ENCODE measurements at places on chromosomes 7 and 10.
A peak's percentile ranks its signal among the peaks of the same experiment; 100 is the strongest.

DNA sequence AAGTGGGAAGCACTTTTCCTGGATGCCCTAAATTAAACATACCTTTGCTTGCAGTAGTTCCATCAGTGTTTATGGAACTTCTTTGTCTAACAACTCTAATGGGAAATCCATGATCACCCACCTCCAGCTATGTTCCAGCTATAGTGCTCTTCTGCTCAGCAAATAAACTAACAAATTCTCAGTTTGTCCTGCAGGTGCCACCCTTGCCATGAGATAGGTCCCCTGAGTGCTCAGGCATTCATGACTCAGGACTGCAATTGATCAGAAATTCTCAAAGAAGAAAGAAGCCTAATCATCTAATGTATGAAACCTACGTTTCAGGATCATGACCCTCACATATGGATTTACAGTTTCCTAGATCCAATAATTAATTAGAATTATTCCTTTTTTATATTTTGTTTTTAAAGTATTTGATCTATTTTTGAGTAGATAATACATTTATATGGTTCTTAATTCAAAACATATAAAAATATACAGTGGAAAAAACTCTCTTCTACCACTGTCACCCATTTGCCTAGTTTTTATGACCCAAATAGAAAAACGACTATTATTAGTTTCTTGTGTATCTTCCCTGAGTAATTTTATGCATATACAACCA lies 48.7 kb upstream of the DYNC1I1 start:
- peak; percentile 55 for DNase-seq

- no peak for DNase-seq
These were observed 65.4 kb downstream of the PAX2 start for GRCh38 chr10:100810835-100811116.

- DNase-seq: no peak
These were observed 114.7 kb downstream of the SEC23IP start for GRCh38 chr10:120007261-120007660.

GRCh38 chr10:121617176-121617575 lies 18.9 kb upstream of the FGFR2 start:
- DNase-seq: no peak

DNA sequence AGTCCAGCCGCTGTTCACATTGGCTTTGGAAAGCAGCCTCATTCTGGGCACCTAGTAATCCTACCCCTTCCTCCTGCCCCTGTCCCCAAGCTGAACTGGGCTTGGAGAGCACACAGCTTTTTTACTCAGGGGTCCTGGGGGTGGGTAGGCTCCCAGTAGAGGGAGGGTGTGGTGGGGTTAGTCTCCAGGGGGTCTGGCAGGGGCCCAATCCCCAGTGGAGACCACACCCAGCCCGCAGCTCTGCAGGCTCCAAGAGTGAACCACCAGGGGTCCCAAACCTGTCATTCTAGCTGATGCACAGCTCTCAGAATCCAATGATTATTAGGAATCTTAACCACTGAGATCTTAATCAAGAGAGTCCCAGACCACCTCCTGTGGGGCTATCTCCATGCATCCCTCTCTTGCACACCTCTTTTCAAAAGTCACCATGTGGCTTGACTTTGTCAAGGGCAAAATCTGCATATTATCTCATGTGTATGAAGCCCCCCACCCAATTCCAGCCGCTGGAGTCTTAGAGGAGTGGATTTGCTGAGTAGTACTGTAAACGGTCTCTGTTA lies 2.7 kb downstream of the HOXA11 start:
- peak; percentile 18 for DNase-seq

GRCh38 chr10:93357680-93358079 lies 124.5 kb downstream of the MYOF start:
- peak; percentile 50 for DNase-seq

DNA sequence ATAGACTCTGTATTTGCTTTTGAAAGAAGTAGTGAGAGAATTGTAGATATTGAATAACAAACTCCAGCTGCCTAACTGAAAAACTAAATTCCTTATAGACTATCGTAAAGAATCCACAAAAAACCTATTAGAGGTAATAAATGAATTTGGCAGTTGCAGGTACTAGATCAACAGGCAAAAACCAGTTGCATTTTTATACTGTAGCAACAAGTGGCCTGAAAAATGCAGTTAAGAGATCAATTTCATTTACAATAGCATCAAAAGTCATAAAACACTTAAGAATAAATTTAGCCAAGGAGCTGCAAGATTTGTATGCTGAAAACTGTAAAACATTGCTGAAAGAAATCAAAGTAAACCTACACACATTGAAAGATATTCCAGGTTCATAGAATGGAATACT lies 70.3 kb downstream of the GALNT11 start:
- DNase-seq: no peak

- no peak for DNase-seq
These were observed 71.2 kb downstream of the TPST1 start for GRCh38 chr7:66276363-66276762.

DNA sequence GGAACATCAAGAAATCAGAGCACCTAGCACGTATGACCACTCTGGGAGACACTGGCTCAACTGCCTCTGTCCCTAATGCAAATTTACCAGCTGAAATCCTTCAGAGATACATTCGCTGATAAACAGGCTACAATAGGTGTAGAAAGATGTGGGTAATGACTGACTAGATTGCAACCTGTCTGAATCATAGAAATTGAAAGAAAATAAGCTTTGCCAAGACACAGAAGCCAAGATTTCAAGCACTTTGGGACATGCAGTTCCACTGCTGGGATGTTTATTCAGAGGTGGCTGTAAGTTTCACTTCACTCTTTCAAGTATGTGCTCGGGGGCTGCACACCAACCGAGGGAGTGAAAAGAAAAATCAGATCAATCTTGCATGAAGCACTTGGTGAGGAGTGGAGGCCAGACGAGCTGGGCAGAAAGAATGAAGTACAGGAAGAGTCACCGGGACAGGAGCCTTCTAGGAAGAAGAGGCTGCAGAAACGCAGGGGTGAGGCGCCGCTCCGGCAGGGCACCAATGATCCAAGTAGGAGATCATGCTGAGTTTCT lies 276.7 kb downstream of the PARD3 start:
- DNase-seq: no peak

DNA sequence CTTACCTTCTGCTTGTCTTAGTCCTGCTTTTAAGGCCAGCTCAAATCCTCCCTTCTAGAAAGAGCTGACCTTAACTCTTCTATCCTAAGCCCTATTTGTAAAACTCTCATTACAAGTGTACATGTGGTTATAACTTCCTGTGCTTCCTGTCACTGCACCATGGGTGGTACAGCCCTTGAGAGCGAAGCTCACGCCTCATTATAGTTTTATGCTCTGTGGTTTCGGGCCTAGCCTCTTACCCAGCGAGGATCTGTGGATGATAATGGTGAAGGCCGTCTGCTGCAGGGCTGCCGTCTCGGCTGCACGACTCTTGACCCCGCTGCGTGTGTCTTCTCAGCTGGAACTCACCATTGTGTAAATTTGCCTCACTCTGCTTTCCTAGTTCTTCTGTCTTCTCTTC lies 74.6 kb downstream of the CUL1 start:
- no peak for DNase-seq

- no peak for DNase-seq
These were observed 10.7 kb downstream of the FBXL13 start for GRCh38 chr7:103063895-103064294.

DNA sequence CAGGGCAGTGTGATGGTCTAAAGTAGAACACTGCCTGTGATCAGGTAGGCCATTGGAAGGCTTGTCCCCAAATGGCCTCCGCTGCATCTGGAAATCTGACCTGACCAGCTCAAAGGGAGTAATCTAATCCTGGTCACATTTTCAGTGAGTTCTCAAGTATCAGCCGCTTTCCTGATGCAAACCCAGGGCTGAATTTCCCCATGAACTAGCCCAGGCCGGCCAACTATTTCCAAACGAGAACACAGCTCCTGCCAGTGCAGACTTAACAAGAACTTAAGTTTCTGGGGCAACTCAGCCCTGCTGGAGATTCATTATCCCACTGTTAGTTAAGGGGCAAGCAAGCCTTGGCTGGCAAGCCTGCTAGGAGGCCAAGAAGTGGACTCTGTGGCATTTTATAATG lies 59.6 kb upstream of the FAM180A start:
- DNase-seq: no peak

GRCh38 chr10:72814099-72814790 lies 79.3 kb upstream of the OIT3 start:
- DNase-seq: no peak

GRCh38 chr10:124008187-124008586 lies 85.2 kb downstream of the CHST15 start:
- DNase-seq: no peak

- DNase-seq: no peak
These were observed 41.0 kb downstream of the WAPL start for GRCh38 chr10:86480571-86480970.

GRCh38 chr7:151665368-151665767 lies 145.7 kb upstream of the RHEB start:
- DNase-seq: no peak

GRCh38 chr7:40629891-40630290 lies 495.1 kb downstream of the SUGCT start:
- no peak for DNase-seq

GRCh38 chr10:71798308-71798624 lies 24.9 kb upstream of the VSIR start:
- DNase-seq: no peak

DNA sequence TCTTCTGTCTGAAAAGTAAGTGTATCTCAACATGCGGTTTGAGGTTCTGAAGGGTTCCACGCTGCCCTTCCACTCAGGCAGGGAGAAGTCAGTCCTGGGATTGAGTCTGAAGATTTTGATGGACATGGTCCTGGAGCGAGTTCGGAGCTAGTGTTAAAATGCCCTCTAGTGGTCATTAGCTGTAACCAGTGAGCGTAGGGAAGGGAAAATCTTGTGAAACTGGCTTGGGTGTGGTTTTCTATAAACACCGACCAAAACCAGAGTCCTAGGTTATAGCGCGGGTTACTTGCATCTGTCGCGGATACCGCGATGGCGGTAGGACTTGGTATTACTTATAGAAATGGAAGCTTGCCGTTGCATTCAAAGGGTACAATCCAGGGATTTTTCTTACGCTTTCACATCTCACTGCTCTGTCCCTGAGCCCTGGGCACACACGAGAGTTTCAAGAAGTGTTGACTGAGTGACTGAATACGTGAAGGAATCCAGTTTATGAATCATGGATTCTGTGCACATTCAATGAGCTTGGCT lies 348.2 kb upstream of the C7orf33 start:
- peak; percentile 66 for DNase-seq

GRCh38 chr10:13296476-13296875 lies 3.4 kb downstream of the PHYH start:
- no peak for DNase-seq

DNA sequence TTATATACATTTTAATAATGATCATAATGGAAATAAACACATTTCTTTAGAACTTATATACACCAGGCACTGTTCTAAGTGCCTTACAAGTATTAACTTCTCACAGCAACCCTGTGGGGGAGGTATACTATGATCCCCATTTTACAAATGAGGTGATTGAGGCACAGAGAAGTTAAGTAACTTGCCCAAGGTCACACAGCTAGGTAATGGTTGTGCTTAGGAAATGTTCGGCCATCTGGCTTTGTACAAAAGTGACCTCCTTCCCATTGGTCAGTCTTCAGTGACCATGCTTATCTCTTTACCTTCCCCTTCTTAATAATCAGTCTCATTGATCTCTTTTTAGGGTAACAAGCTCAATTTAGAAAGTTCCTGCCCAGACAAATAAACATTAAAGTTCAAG lies 158.8 kb downstream of the KIAA1217 start:
- DNase-seq: no peak

DNA sequence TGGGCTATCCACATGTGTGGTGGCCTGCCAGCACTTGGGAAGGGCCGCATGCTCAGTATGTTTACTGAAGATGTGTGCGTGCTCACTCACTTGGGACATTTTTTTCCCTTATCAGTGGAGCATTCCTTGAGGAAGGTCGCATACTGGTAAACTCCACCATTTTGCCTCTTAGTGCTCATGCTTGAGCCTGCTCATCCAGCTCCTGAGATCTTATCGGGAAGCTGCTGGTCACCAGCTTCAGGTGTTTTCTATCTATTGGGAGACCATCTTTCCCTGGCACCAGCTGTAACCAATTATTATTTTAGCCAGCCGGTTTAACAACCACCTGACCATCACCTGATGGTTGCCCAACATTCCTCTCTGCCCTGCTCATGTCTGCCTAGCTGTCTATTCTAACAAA lies 35.0 kb upstream of the TRIM24 start:
- no peak for DNase-seq

DNA sequence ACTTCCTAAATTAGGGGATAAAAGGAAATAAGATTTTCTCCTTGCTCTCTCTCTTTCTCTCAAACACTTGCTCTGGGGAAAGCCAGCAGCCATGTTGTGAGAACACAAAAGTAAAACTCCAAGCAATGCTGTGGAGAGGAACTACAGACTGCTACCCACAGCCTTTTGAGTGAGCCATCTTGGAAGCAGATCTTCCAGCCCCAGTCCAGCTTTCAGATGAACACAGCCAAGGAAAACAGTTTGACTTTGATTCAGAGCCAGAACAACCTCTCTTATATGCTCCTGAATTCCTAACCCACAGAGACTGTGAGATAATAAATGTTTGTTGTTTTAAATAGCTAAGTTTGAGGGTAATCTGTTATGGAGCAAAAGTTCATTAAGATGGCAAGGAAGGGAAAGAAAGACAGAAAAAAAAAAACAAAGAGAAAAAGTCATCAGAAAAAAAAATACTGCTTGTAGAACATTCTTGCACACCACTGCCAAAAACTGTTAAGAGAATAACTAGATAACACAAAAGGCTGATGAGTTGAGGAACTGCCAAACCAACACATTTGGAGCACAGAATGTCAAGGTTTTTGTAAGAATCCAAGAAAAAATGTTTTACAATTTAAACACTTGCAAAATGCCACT lies 20.9 kb upstream of the PRKAR2B start:
- no peak for DNase-seq

DNA sequence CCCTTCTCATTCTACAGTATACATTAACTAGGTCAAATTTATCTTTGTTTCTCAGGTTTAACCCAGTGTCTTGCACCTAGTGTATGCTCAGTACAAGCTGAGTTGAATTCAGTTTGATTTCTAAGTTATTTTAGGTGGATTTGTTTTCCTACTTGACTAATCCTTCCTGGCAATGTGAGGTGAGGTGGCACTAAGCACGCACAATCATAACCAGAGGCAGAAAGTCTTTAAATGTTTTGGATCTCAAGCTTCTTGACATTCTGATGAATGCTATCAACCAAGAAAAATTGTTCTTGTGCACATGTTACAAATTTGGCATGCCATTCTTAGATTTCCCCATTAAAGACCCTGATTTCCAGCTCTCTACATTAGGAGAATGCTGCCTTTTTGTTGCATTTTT lies 3.2 kb downstream of the BZW2 start:
- no peak for DNase-seq

DNA sequence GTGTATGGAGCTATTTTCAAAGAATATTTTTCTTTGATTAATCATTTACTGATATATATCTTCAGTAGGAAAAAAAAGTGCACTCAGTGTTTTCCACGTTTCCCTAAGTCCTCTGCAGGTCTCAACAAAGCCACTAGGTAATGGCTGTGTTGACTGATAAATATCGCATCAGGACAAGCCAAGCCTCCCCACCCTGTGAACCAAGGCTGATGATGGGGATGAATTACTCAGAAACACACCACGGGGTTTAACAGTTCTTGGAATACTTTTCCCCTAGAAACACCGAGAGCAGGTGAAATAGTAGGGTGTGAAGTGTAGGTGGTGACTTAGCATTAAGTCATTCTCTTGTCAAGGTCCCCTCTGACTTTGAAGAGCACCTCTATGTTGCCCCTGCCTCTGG lies 423.5 kb upstream of the IGFBP3 start:
- no peak for DNase-seq

All from H9 (cell line).